ENCODE measurements at places on chromosomes 3 and 15. TPM values are rescaled to one million over a fixed set of nuclear protein-coding genes. Genes with fewer than 3 reads are reported as not detected.

DNA sequence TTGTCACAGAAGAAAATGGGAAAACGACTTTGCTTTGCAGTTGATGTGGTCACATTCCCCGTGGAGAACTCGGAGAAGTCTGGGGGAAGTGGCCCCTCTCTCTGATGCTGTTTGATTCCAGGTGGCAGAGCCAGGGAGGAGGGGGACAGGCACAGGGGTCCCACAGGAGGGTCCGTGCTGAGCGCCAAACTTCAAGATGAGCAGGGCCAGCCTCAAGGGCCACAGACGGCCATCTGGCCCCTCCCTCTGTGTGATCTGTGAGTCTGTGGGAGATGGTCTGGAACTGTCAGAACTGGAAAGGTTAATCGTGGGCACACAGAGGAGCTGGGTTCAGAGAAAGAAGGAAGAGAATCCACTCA is 23.1 kb upstream of the CORO2B start:
- no peaks in the 10 kb centered on the region for H3K36me3 ChIP-seq
- peaks cover 7% of the 10 kb centered on the region for H3K27me3 ChIP-seq
- no peaks in the 10 kb centered on the region for H3K4me1 ChIP-seq
- no peak overlapping the region for H3K4me3 ChIP-seq
- H3K27ac ChIP-seq = no peak overlapping the region

DNA sequence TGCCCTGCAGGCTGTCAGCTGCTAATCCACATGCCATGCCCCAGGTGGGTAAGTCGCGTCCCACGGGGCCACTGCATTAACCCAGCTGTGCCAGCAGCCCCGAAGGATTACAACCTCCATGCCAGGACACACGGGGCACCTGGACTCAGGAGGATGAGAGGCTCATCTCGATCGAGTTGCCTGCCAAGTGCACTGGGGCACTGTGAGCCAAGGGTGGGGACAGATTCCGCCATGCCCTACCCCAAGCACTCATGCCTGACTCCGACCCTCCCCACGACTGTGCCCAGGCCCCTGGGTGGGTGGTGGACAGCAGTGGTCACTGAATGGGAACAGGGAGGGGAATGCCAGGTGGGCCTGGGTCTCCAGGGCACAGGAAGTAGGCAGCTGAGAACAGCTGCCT is 20.7 kb upstream of the SNRPA1 start:
- H3K36me3 ChIP-seq = no peaks in the 10 kb centered on the region
- H3K4me1 ChIP-seq = no peaks in the 10 kb centered on the region
- H3K27me3 ChIP-seq = no peaks in the 10 kb centered on the region

- H3K36me3 ChIP-seq = no peaks in the 10 kb centered on the region
- DNase-seq = no peak
- no peaks in the 10 kb centered on the region for H3K27me3 ChIP-seq
- no peaks in the 10 kb centered on the region for H3K4me1 ChIP-seq
- H3K27ac ChIP-seq = no peak overlapping the region
These were observed 428.4 kb upstream of the MDFIC2 start for GRCh38 chr3:70740872-70741271.

DNA sequence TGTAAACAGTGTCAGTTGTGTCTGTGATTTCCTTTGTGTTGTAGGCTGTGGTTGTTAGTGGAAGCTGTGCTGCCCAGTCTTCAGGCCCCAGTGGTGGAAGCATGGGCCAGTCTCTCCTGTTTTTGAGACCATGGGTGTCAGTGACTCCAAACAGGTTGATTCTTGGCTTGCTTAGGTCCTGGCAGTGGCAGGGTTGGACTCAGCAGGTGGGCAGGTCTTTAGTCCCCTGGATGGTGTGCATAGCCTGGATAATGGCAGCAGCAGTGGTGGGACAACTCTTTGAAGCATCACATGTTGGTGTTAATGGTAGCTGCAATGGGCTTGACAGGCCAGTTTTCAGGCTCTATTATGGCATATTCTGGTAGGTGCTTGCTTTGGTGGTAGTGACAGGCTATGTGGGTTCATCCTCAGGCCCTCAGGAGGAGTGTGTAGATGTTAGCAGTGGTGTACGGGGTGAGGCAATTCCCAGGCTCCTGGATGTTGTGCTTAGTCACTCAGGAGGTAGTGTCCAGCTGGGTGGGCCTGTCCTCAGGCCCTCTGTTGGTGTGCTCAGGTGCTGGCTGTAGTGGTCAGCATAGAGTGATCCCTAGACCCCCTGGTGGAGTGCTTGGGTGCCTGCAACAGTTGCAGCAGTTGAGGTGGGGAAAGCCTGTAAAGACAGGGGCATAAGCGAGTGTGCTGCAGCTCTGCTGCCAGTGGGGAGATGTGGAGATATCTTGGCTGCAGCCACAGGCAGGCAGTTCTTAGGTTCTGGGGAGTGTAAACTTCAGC is 596.7 kb downstream of the PDCD6IP start:
- H3K4me3 ChIP-seq = no peak overlapping the region
- H3K27ac ChIP-seq = no peak overlapping the region
- no peak for DNase-seq
- H3K27me3 ChIP-seq = no peaks in the 10 kb centered on the region

GRCh38 chr3:152595975-152596821 is 238.7 kb upstream of the P2RY1 start:
- no peak overlapping the region for H3K4me3 ChIP-seq
- no peak for DNase-seq
- peak overlapping the region; percentile 63 for H3K27ac ChIP-seq

- no peaks in the 10 kb centered on the region for H3K27me3 ChIP-seq
- H3K27ac ChIP-seq = no peak overlapping the region
- peaks cover 23% of the 10 kb centered on the region for H3K36me3 ChIP-seq
- DNase-seq = no peak
- no peak overlapping the region for H3K4me3 ChIP-seq
These were observed 38.9 kb downstream of the EFCAB12 start for GRCh38 chr3:129389572-129389937.

DNA sequence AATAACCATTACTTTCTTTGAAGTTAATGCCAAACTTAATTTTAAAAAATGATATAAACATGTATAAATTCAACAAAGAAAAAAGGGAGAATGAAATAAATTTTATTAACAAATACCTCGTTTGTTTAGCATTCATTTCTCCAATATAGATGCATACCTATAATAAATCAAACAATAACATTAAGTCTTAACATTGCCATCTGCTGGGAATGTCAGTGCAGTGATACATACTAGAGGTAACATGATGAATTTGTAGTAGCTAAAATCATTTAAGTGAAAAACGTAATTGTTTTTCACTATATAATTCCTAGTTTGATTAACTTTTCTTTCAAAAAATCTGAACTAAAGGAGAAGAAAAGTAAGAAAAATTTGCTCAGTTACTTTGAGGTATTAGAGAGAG is 340.2 kb upstream of the CBLB start:
- no peaks in the 10 kb centered on the region for H3K4me1 ChIP-seq
- no peaks in the 10 kb centered on the region for H3K27me3 ChIP-seq
- no peaks in the 10 kb centered on the region for H3K36me3 ChIP-seq
- no peak for DNase-seq

DNA sequence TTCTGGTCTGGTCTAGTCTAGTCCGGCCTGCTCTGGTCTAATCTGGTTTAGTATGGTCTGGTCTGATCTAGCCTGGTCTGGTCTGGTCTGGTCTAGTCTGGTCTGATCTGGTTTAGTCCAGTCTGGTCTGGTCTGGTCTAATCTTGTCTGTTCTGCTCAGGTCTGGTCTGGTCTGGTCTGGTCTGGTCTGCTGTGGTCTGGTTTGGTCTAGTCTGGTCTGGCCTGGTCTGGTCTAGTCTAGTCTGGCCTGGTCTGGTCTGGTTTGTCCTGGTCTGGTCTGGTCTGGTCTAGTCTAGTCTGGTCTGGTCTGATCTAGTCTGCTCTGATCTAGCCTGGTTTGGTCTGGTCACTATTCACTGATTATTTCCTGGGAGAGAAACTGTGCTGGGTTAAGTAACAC is 84.1 kb upstream of the PRR23E start:
- no peak overlapping the region for H3K27ac ChIP-seq
- no peak overlapping the region for H3K4me3 ChIP-seq
- no peaks in the 10 kb centered on the region for H3K27me3 ChIP-seq
- no peak for DNase-seq

DNA sequence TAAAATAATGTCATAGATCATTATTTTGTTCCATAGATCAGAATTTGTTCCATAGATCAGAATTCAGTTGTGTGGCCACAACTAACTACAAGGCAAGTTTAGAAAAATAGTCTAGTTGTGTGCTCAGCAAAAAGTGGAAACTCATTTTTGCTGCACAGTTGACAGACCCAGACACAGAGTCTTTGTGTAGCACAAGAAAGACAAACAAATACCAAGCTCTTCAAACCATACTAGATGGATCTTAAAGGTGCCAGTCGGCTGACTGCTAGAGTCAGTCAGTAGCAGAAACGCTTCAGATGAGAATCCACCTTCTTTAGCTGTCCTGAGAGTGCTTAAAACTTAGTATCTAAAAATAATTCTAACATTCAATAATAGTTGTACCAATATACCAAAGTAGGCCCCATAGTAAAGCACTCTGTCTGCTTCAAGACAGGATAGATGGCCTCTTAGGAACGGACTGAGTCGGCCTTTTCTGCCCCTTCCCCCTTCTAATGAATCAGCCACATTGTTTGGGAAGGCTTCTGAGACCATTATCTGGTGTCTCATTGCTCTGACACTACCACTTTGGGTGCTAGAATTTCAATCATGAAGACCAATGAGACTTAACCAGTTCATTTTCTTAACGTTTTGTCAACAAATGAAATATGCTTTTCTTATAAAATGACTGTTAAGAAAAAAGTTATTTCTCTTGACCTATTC is 27.7 kb upstream of the SLC4A7 start:
- H3K4me1 ChIP-seq = no peaks in the 10 kb centered on the region
- H3K27me3 ChIP-seq = no peaks in the 10 kb centered on the region
- H3K36me3 ChIP-seq = no peaks in the 10 kb centered on the region
- no peak for DNase-seq
- H3K27ac ChIP-seq = no peak overlapping the region

SLC28A1 gene
- total RNA-seq = 0.19 TPM

IP6K1 gene
- total RNA-seq = 17.8 TPM

LAMB2 gene
- total RNA-seq = 77.9 TPM

ARPP21 gene
- not detected for total RNA-seq

KLHL6 gene
- 0.40 TPM for total RNA-seq

BFSP2 gene
- total RNA-seq = not detected

ZDHHC19 gene
- total RNA-seq = 0.17 TPM

GRM2 gene
- 0.22 TPM for total RNA-seq

Measured in pancreas (tissue), 10 donors.